Bone marrow (tissue), 2 donors: ENCODE measurements at places on chromosomes 4 and X.
A peak's percentile ranks its signal among the peaks of the same experiment; 100 is the strongest.

GRCh38 chrX:77595848-77596247, 148.7 kb downstream of the FGF16 start:
- DNase-seq = no peak

DNA sequence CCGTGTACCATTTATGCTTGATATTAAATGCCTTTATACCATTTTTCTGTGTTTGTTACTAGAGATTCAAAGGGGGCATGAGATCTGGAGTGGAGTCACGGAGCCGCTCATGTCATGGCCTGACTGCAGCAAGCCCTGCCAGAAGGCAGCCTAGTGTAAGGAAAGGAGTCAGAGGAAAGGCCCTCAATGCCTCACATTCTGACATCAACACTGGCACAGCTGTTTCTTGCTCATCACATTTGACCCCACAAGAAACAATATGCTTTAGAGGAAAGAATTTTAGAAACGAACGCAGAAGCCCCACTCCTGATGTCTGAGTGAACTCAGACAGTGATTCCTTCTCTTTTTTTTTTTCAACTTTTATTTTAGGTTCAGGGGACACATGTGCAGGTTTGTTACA, 322.4 kb upstream of the CPEB2 start:
- DNase-seq = no peak

GRCh38 chrX:7062276-7062675, 85.2 kb upstream of the STS start:
- no peak for DNase-seq

GRCh38 chr4:3168029-3168428, 80.9 kb upstream of the MSANTD1 start:
- no peak for DNase-seq

DNA sequence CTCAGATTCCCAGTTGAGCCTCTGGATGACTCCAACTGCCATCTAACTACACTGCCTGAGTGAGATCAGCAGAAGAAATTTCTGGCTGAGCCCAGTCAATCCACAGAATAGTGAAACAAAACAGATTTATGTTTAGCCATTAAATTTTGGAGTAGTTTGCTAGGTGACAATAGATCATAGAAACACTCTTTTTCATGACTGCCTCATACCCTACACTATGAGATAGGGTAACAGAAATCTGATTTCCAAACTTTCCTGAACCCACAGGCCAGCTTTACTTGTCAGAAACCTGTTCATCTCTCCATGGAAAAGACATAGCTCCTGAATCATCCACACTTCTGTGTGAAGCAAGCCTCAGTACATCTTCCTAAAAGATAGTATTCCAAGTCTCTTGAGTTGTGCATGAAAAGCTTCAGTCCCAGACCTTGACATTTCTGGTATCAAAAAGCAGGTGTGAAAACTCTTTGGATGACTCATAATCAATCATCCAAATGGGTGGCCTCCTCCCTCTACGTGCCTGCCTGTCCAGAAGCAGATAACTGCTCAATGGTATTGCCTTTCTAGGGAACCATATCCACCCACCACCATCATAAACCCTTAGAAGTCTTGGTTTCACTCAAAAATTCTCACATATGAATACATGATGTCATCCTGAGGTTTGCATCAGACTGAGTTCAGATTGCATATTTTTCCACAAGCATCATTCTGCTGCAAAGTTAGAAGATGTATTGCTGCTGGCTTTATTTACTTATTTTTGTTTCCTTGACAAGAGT, 47.5 kb upstream of the RAP2C start:
- DNase-seq = no peak

GRCh38 chr4:5750052-5750945, 39.3 kb downstream of the EVC start:
- no peak for DNase-seq

- no peak for DNase-seq
Observed at GRCh38 chr4:127188847-127189246, 443.9 kb upstream of the INTU start.

DNA sequence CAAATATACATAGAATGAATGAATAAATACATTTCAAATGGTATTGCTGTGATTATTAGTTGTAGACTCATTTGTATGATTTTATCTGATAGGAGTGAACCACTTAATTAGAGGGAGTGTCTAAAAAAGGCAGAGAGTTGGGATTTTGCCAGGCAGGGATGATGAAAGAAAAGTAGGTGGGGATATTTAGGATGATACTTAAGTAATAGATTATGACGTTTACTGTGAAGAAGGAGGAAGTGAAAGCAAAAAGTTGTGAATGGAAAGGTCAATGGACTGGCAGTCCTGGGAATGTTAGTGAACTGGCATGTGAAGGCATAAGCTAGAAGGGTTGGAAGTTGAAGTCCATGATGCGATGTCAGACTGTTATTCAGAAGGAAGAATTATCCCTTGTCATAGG, 917.1 kb downstream of the RAPGEF2 start:
- no peak for DNase-seq

DNA sequence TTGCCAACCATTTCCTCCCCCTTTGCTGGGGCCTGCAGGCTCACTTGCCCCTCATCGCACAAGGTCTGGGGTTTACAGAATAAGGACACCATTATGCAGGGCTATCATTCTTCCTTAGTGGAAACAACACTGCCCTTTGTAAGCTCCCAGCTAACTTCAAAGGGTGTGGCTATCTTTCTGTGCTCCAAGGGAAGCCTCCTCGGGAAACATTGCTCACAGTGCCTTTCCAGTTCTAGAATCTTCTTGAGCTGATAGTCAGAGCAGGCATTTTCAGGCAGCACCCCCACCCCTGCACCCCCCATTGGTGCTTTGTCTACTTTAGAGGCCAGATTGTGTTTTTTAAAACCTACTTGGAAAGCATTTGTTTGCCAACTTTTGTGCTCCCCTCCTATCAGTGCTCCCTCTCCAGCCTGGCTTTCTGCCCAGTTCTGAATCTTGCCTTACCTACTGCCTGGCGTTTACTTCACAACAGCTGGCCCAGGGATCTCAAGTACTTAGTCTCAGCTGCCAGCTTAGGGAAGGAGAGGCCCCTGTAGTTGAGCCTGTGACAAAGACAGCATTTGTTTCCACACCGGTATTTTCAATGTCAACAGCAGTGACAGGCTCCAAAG, 53.5 kb downstream of the PLAC1 start:
- no peak for DNase-seq

DNA sequence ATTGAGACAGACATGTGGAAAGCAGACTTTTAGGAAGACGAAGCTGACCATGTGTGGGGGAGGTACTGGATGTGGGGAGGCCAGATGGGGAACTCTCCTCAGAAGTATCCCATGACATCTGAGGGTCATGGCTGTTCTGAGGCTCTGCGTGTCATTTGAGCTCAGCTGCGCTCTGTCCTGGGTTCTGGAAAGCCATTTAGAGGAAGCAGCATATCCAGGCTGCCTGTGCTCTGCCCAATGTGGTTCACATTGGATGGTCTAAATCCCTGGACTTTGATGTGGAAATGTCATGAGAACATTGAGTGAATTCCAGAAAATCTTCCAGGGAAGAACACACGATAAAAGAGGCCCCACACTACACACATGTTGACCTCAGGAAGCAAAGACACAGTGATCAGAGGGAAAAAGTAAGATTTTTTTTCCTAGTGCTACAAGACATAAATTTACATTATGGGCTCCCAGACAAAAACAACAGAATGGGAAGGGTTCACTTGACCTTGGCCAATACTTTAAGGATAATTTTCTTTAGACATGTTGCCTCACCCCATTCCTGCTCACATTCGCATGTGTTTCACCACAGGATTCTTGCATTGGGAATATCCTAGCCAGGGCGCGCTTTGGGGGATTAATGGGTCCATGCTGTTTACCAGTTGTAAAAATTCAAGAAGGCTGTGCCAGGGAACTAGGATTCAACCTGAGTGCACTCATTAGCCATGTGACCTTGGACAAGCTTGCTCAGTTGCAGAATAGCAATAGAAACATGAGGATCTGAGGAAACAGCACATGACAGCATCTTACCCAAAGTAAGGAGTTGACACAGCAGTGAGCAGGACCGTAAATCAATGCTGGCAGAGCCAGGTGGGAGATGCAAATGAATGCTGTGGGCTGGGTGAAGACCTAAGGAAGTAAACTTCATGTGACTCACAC, 73.2 kb upstream of the C1QTNF7 start:
- DNase-seq = no peak

GRCh38 chr4:25904748-25905082, 9.3 kb upstream of the SMIM20 start:
- no peak for DNase-seq

- no peak for DNase-seq
Observed at GRCh38 chr4:166482758-166483157, 609.7 kb downstream of the TLL1 start.

DNA sequence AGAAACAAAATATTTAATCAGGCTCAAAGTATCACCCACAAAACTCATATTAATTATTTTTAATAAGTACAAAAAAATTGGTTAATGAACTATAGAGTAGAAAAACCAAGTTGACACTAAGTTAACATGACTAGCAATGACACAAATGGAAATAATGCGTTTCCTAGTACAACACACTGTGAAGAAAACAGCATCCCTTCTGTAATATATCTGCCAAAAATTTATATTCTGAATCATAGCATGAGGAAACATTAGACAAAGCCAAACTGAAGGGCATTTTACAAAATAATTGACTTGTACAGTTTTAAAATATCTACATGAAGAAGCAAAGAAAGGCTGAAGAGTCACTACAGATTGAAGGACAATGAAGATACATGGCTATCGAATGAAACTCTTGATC, 477.6 kb upstream of the INTU start:
- no peak for DNase-seq

DNA sequence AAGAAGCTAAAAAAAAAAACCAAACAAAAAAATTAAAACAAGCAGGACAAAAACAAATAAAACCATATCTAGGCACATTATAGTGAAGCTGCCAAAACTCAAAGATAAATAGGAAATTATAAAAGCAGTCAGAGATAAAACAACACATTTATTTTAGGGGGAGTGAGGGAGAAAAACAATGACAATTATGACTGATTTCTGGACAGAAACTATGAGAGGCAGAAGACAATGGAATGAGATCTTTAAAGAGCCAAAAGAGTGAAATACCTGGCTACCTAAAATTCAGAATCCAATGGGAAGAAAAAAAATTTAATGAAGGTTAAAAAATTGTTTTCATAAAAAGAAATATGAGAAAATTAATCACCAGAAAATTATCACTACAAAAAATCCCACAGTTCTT, 33.4 kb downstream of the C4orf50 start:
- no peak for DNase-seq

DNA sequence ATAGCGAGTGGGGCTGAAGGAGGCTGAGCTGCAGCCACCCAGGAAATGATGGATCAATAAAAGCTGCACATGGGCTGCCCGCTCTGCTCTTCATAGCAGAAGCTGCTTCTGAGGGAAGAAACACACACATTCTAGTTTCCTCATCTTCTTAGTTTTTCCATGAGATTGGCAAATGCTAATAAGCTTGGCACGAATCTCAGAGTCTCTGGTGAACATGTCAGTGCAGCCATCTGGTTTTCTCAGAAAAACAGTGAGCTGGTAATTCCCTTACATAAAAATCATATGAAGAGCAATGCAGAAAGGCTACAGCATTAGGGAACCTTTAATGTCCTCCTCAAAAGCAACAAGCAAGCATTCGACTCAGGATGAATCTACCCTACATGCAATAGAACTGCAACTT, 69.9 kb downstream of the GATB start:
- DNase-seq = no peak

DNA sequence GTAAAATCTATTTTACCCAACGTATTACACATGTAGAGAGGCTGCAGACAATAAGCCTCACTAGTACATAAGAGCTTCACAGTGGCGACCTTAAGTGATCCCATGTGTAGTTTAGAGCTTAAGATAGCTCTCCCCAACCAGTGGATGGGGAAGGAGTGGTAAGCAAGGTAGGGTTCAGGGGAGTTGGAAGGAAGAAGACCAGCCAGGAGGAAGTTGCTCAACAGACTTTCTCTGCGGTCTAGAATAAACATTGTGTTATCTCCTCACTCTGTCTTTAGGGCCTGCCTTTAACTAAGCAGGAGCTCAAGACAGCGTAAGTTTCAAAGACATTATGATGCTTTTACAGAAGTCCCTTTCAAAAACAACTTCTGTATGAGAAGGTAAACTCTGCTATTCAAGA, 16.8 kb downstream of the MEPE start:
- DNase-seq = peak; percentile 68

DNA sequence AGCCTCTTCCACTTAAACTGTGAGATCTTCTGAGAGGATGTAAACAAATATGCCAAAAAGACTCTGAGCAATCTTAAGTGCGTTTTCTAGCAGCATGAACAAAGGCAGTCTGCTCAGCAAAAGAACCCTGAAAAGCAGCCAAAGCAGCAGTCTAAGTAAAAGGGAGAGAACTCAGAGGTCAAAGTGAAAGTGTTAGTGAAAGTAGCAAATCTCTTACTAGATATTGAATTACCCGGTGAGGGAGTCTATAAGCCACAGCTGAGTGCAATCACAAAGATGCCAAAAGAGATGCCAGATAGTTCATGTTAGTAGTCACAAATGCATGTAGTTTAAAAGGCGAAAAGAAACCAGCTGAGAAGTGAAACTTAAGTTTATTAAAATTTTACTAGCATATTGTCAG, 7.9 kb upstream of the GNRHR start:
- no peak for DNase-seq

DNA sequence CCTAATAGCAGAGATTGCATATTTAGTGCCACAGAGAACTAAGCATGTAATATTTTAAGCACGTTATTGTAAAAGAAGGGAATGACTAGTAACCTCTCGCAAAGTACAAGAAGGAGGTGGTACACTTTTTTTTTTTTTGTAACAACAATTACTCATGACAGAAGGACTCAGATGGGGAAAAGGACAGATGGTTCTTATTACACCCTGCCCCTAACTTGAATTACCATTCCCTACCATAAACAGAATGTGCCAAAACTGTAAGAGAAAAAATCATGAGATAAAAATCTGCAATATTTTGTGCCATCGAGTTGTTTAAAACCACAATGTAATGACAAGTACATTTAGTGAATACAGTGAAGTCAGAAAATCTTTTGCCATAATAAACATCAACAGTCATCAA, 33.0 kb upstream of the RAPGEF2 start:
- no peak for DNase-seq

GRCh38 chr4:40948014-40948413, 198.3 kb downstream of the NSUN7 start:
- DNase-seq = no peak

- DNase-seq = peak; percentile 93
Observed at GRCh38 chrX:10110984-10111363, 45.8 kb upstream of the CLCN4 start.

DNA sequence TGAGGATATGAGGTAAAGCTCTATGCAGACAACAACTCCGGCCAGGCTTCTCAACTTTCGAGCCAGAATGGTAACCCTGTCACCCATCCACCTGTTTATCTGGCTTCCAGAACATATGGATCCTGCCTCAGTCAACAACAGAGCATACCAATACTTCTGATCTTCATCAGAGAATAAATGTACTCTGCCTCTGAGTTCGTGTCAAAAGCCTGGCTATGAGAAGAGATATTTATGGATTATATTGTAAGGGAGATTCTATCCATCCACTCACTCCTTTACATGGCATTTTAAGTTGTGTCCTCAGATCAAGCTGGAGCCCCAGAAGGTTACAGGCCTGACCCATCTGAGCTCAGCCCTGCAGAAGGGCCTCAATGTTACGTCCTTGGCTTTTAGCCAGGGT, 9.8 kb upstream of the FOXO4 start:
- no peak for DNase-seq
